ENCODE measurements at places on chromosomes 3 and 15.

GRCh38 chr15:67244971-67245478, 9.4 kb downstream of the AAGAB start:
- DNase-seq, result no peak

GRCh38 chr15:27353856-27354255, 382.9 kb downstream of the GABRG3 start:
- no peak for DNase-seq

GRCh38 chr3:101518421-101518871, 5.4 kb upstream of the SENP7 start:
- DNase-seq, result no peak

- no peak for DNase-seq
Measured at GRCh38 chr3:144499001-144499930, 527.6 kb downstream of the DIPK2A start.

DNA sequence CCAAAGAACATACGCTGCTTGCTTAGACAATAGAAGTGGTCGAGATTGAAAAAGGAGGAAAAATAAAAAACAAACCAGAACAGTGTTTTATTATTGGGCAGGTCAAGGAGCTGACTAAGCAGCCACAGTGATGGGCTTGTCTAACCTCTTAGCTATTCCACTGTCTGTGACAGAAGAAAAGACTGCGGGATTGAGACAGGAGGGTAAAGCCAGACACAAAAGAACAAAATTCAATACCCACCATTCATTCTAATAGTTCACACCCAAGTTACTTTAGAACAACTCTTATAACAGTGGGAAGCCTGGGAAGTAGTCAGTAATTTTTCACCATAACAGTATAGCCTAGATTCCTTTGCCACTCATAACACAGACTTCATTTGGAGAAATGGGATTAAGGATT, 435.4 kb downstream of the MFSD1 start:
- no peak for DNase-seq

- no peak for DNase-seq
Measured at GRCh38 chr15:52415628-52416027, 113.1 kb downstream of the MYO5A start.

DNA sequence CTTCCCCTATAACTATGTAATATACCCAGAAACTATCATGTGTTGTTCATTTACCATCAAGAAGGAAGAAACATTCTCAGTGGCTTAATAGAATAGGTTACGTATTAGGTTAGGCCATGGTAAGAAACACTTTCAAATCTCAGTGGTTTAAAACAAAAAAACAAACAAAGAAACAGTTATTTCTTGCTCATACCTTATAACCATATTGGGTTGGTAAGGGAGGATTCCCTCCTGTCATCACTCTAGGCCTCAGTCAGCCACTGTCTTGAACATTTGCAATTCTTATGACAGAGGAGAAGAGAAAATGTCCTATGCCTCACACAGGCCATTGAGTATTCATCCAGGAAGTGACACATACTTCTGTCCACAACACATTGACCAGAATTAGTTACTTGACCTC, 727.7 kb upstream of the NECTIN3 start:
- no peak for DNase-seq

DNA sequence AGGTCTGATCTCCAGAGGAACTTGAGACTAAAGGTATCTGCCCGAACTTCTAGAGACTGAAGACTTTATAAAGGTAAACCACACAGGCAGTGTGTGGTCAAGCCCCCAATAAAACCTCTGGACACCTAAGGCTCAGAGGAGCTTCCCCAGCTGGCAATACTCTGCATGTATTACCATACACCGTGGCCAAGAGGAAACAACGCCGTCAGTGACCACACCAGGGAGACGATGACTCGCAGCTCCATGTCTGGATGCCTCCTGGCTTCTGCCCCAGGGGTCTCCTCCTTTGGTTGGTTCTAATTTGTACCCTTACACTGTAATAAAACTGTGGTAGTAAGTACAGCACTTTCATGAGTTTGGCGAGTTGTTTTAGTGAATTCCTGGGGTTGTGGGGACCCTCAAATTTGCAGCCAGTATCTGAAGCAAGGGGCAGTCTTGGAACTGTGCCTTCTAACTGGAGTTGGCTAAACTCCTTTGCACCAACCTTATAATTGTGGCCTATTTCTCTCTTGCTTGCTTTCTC, 32.1 kb upstream of the BCL2L10 start:
- no peak for DNase-seq

DNA sequence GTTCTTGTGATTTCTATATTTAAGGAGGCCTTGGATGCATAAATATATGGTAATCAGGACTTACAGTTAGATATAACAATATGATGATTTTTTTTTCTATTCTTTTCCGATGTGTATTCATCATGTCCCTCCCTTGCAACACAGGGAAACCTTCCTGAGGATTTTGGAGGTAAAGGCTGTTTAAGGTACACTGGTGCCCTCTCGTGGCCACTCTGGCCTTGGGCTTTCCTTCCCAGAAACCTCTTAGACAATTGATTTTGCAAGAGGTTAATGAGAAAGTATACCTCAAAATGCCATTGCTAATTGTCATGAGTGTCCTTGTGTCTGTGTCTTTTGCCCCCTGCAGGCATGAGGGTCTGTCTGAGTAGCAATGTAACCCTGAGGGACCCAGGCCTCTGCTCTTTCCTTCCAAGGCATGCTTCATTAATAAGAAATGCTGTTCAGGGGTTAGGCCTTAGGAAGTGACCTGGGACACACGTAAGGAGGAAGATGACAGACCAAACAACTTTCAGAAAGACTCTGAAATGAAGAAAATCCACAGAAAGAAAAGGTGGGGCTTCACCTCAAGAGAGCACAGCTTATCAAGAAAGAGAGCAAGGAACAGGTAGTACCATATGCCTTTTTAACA, 70.3 kb upstream of the PPP2R3A start:
- DNase-seq, result peak; percentile 77

- DNase-seq, result no peak
Measured at GRCh38 chr15:55869660-55870059, 123.8 kb downstream of the NEDD4 start.

- no peak for DNase-seq
Measured at GRCh38 chr3:146817704-146818103, 212.6 kb upstream of the PLSCR5 start.

GRCh38 chr3:192090586-192090985, 629.6 kb downstream of the PYDC2 start:
- DNase-seq, result no peak

DNA sequence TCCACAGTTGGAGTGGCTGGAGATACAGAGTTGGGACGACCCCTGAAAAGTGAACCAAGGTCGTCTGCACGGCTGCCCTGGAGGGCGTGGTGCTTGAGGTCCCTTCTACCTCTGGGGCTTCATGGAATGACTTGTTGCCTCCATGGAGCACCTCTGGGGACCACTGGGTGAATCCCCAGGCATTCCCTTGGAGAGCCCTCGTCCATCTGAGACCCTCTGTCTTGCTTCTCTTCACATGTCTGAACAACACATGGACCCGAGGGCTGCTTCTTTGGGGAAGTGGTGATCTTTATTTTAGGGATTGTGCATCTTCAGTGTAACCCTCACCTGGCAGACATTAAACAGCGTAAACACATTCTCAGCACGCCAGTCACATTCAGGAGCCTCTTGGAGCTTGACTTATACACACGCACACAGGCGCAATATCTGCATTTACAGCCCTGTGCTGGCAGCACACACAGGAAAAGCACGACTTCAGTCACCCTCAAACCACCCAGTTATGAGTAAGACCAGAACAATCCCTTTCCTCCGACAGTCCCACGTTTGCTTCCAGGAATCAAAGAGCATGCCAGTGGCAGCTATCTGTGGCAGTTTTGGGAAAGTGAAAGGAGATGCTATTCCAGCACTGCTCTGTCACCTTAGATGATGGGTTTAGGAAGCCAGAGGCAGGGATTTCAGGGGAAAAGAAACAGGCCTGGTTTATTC, 12.6 kb downstream of the FAM107A start:
- no peak for DNase-seq

GRCh38 chr15:27970661-27971392, 128.3 kb downstream of the OCA2 start:
- no peak for DNase-seq

DNA sequence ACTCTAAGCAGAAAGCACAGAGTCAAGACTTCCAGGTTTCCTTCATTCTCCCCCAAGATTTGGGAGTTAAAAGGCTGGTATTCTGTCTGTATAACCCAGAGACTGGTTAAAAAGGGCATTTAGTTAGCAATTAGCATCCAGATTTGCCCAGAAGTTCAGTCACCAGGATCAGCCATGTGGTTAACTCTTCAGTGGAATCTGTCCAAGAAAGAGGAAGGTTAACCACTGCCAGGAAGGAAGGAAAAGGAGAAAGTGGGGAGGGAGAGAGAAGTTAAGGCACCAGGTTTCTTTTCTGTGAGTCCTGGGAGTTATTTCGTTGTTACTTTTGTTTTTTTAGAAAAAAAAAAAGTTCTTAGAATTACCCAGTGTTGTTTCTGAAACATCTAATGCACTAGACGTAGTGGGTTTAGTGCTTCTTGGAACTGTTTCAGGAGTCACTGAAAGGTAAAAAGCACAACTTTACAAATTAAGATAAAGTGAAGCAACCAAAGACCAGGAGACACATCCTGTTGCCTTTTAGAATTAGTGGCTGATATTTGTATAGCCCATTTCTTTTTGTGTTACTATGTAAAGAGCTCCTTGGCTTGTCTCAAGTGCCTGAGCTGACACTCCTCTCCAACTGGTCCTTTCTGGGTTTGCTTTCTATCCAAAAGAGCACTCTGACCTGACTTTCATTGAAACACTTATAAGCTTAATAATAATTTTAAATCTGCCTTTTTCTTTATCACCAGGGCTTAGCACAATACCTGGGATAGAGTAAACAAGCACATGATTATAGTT, 128.6 kb downstream of the ABI3BP start:
- no peak for DNase-seq

- DNase-seq, result no peak
Measured at GRCh38 chr3:110743202-110743601, 328.4 kb upstream of the NECTIN3 start.

DNA sequence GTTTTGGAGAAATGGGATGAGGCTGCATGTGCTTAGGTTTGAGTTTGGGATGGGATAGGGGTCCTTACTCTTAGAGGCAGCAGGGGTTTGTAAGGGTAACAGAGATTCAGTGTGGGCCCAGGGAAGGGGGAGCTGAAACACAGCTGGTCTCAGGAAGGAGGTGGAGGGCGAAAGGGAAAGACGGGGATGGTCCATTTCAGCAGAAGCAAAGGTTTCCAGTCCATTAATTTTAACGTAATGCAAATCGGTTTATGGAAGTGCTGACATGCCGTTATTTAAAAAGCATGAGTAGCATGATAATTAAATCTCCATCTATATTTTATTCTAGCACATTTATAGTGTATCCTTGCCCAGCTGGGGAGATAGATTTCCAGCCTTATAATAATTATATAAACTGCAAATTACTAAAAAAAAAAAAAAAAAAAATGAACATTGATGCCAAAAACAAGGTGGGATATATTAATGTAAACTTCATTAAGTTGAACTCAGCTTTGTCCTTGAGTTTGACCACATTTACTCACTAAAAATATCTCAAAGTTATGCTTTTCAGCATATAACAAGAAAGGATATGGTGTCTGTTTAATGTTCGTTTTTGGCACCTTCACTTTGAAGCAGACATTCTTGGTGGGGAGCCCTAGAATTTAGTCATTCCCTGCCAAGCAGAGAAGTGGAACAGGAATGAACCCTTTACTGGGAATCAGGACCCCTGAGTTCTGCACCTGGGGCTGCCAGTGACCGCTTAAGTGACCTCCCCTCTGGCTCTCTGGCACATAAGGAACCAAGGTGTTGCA, 234.7 kb downstream of the THSD4 start:
- DNase-seq, result no peak

DNA sequence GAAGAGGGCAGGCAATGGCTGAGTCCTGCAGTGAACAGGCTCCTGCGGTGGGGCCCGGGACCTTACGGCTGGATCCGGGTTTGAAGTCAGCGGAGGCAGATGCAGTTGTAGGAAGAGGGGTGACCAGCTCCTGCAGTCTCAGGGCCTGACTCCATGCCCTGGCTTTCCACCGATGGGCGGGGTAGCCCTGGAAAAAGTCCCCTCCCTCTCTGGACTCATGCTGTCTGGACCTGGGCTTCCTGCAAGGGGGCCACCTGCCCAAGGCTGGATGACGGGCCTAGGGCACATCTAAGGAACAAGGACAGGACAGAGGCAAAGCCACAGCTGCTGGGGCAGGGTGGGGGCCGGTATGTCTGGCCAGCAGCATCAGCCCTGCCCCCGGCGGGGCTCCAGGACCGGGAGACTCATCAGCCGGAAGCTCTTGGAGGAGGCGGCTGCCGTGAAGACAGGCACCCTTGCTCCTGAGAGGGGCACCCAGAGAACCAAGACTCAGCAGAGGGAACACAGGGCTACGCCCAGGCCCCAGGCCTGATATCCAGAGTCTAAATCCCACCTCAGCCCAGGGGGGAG, 12.8 kb downstream of the IQSEC1 start:
- DNase-seq, result no peak

GRCh38 chr3:151460774-151461450, at the start of gene IGSF10:
Gene IGSF10 (minus strand): TSS chr3:151461061. CDS start chr3:151458709, 2,352 bp downstream.
- DNase-seq, result peak; percentile 75

- no peak for DNase-seq
Measured at GRCh38 chr3:129378949-129379348, 49.5 kb downstream of the EFCAB12 start.

DNA sequence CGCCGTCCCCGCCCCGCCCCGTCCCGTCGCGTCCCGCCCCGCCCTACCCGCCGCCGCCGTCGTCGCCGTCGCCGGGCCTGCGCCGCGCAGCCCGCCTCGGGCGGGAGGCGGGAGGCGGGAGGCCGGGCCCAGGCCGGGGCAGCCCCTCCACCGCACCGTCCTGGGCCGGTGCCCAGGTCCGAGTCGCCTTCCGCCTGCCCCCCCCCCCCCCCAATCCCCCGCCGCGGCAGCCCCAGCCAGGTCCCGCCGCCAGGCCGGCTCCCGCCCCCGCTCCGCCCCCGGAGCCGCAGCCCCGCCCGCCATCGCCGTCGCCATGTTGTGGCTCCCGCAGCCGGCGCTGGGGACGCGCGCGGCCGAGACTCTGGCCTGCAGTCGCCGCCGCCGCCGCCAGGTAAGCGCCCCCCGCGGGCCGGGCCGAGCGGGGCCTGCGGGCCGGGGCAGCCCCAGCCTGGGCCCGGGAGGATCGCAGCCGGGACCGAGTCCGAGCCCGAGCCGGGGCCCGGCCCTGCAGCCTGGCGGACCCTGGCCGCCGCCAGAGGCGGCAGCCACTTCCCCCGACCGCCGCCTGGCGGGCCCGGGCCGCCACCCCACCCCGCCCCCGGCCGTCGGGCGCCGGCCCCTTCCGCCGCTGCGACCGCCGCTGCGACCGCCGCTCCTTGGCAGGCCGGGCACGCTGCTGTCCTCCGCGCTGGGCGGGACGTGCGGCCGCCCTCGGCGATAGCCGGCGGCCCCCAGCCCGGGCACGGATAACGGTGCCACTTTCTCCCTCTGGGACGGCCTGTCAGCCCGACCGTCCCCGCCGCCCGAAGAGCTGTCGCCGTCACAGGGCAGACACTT, at the start of gene ZNF592:
TSS of gene ZNF592 (plus strand) at position 319 of the 837 bp plus-strand sequence. CDS start 34,084 bp downstream, outside the sequence.
- DNase-seq, result peak; percentile 96

- DNase-seq, result no peak
Measured at GRCh38 chr3:36317915-36318314, 62.4 kb upstream of the STAC start.
